CD4-positive, alpha-beta memory T cell (primary cell): ENCODE measurements at places on chromosomes 1 and 21.

DNA sequence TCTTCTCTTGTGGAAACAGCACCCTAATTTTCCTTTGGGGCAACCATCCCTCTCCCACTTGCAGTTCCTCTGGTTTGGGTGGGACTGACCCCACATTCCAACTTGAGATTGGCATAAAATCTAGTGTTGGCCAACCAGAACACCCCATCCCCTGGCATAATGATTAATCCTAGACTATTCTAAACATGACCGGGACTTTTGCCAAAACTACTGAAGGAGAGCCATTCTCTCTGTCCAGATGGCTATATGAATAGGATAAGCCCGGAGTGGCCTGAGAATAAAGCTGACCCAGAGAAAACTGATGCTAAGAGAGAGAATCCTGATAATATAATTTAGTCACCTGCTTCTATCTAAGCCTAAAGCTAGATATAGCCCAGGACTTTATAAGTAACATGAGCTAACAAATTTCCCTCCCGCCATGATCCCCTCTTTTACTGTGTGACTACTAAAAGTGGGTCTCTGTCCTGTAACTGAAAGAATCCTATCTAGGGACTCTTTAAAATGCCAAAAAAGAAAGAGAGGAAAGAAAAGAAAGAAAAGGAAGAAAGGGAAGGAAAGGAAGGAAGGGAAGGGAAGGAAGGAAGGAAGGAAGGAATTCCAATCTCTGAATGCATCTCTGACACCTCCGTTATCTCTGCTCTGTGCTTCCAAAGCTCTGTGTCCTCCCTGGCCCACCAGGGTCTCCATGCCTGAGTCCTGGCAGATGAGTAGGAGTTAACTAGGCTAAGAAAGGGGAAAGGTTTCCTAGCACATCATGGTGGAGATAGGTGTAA, 28.0 kb upstream of the NRDC start:
- no peak for DNase-seq

GRCh38 chr1:3349161-3349967, 105.1 kb upstream of the ARHGEF16 start:
- no peak for DNase-seq

GRCh38 chr1:36696261-36696940, 213.7 kb upstream of the CSF3R start:
- DNase-seq, result no peak

DNA sequence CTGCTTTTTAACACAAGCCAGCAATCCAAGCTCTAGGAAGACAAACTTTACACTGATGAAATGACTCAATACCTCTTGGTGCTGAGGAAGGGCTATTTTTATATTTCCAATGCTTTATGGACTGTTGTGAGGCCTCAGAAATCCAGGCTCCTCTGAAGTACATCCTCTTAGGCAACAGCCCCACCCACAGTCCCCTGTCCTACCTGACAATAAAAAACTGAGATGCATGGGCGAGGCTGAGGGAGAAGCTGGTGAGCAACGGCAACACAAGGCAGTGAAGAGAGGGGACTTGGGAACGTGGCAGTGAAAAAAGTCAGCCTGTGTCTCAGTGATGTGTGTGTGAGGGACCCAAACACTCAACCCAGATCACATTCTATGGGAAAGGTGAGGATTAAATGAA, 10.1 kb upstream of the CPT2 start:
- no peak for DNase-seq

DNA sequence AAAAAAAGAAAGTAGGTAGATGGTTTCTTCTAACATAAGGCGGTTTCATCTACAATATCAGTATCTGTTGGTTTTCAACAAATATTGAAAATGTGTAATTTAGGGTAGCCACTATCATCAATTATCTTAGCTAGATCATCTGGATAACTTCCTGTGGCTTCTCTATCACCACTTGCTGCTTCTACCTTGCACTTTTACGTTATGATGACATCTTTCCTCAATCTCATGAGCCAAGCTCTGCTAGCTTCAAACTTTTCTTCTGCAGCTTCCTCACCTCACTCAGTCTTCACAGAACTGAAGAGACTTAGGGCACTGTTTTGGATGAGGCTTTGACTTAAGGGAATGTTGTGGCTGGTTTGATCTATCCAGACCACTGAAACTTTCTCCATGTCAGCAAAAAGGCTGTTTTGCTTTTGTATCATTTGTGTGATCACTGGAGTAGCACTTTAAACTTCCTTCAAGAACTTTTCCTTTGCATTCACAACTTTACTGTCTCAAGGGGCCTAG, 144.9 kb upstream of the HP1BP3 start:
- no peak for DNase-seq
